Tongue (tissue), 3 donors: ENCODE measurements at places on chromosomes 4 and X.

DNA sequence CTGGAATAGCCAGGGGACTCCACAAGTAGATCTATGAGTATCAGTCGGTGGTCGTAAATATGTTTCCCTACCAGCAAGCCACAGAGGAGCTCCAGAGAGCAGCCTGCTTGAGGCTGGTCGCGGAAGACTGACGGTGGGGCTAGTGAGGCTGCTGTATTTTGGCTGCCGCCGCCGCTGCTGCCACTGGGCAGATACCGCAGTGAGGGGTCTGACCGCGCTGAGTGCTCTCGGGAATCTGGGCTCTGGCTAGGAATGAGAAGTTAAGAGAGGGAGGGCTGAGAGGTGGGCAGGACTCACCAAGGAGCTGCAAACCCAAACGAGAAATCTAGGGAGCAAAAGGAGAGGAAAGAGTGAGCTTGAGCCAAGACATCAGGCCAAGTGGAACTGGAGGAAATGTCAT is at the start of gene EXOC1L:
Gene EXOC1L (plus strand): TSS at position 157 of the 400 bp plus-strand sequence. CDS start 237 bp downstream, at position 394.
- DNase-seq, result peak; percentile 20

GRCh38 chrX:119410027-119410819 is 11.1 kb downstream of the SLC25A43 start:
- DNase-seq, result no peak

GRCh38 chrX:140504371-140505324 is at the start of gene SOX3:
SOX3 (minus strand) TSS chrX:140505069; CDS start chrX:140505060, 9 bp downstream.
- DNase-seq, result no peak

DNA sequence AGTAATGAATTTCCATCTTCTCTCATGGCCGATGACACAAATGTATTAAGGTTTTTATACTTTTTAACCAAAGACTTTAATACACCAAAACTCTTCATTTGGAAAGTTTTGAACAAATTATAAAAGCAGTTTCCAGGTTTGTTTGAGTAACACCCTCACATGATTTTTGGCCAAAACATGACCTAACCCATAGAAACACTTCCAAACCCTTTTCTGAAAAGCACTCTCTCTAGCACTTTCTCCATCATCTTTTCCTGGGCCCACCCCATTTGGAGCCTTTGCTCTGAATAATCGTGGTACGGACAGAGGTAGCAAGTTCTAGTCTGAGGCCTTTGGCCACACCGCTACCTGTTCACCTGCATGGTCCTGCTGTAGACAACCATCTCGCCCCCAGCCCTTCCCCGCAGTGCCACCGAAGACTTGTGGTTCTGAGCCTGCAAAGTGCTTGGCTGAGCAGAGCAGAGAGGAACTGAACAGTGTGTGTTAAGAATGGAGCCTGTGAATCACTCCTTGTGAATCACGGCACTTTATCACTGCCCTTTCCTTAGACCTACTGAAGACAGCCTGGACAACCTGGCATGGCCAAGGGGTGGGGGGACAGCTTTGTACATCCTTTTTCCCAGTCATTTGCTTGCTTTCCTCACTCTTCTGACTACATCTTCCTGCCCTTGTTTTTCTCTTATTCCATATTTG is 181.8 kb downstream of the PTTG2 start:
- no peak for DNase-seq

GRCh38 chr4:73698217-73698616 is 42.2 kb upstream of the CXCL8 start:
- no peak for DNase-seq

DNA sequence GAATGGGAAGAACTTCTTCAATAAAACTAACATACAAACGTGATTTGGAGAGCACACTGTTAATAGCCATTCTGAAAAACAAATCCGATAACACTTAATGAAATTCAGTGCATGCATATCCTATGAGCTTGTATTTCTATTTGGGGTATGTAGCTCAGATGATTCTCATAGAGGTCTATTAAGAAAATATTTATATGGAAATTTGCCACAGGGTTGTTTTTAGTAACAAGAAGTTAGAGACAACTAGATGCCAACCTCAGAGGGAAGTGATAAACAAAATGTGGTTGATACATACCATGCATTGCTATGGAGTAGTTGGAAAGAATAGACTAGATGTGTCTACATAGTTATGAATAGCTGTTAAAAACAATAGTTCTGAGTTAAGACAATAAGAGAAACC is 395.8 kb upstream of the MAGEB18 start:
- DNase-seq, result no peak

GRCh38 chr4:89447543-89447942 is 139.9 kb upstream of the GPRIN3 start:
- DNase-seq, result no peak

GRCh38 chr4:147960971-147961370 is 229.1 kb downstream of the ARHGAP10 start:
- DNase-seq, result no peak

DNA sequence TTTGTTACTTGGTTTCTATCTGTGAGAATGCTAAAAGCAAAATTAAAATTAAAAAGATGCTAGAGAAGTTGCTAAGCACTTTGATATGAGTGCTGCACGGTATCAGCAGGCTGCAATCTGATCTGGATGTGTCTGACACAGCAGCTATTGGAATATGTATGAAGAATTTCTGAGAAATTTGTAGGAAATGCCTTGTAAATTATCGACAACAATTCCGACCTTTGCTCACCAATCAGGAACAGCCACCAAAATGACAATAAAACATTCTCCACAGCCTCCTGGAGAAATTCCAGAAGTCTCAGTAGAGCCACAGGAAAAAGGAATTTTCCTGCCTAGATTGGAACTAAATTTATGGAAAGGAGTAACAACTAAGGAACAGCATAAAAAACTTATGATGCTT is 82.5 kb downstream of the TIGD2 start:
- no peak for DNase-seq

DNA sequence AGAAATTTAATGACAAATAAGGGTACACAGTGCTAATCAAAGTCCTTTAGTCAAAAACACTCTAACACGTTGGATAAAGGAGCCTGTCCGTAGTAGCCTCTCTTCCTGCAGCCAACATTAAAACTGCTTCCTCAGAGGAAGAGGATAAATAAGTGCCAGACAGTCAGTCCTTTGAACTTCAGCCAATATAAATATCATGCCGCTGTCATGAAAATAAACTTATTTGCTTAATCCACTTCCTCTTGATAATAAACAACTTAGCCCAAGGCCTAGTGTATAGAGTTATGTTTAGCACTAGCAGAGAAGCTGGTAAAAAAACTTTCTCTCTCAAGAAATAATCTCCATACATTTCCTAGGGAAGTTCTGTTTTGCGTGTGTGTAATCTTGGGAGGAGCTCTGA is 196.7 kb downstream of the HS3ST1 start:
- DNase-seq, result no peak

GRCh38 chr4:141636082-141636770 is at the start of gene IL15:
IL15 (plus strand) TSS chr4:141636583; CDS start chr4:141719465, 82,882 bp downstream.
- peak; percentile 74 for DNase-seq

DNA sequence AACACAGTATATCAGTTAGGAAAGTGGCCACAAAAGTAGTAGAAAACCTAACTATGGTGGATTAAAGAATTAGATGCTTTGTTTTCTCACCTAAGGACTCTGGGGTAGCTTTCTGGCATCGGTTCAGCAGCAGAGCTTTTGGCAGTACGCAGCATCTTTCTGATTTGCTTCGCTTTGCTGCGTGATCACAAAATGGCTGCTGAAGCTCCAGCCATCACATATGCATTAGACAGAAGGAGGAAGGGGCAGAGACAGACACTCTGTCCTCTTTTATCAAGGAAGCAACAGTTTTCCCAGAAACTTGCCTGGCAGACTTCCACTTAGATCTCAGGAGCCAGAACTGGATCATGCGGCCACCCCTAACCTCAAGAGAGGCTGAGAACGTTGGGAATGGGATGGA is 15.1 kb downstream of the TREX2 start:
- DNase-seq, result no peak

- no peak for DNase-seq
Observed at GRCh38 chr4:151034829-151035228, 19.7 kb upstream of the LRBA start.

DNA sequence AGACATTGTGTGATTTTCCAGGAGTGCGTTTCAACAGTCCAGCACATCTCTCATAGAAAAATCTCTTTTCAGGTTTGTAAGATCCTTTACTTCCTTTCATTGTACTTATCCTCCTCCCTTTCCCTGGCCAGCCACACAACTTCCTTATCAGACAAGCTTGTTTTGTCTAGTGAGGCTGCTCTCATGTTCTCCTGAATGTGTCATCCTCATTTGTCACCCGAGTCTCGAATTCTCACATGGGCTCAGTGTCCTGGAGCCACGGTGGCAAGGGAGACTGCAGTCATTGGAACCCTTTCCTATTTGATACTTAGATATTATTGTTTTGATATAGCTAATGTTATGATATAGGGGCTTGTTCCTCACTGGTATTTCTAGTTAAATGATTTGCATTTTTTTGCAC is 16.9 kb downstream of the SYNPO2 start:
- DNase-seq, result no peak

DNA sequence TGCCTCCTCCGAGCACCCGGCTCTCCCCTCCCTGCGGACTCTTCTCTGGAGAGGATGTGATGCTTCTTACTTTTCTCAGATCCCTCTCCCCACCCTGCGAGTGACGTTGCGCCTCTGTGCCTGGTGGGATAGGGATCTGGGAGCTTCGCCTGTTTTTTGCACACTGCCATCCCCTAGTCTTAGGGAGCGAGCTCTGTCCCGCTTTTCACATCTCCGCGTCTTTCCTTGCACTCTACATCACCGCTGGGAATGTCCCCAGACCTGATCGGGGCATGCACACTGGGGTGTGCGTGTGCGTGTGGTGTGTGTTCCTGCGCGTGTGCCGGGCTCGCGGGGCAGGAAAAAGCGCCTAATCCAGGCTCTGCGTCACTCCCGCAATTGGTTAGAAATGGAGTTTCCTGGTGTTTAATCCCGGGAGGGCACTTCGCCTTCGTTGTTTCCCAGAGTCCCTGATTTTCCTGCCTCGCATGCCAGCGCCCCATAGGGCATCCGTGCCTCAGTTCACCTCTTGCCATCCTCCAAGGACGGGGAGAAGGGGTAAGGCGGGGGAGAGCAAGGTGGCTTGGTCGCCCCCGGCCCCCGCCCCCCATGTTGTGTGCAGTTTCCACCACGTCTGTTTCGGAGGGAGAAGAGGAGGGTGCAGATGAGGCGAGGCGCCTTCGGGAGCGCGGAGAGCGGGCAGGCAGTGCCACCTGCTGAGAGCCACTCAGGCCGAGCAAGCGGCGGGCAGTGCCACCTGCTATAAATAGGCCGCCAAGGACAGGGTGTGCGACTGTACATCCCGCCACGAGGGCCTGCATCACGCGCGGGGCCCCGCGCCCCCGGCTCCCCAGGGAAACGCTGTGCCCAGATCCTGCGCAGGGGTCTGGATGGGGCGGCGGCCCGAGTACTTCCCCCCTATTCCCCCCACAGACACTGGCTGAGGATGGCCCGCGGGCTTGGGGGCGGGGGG is 759 bp upstream of the TBC1D1 start:
- DNase-seq, result peak; percentile 73

- no peak for DNase-seq
Observed at GRCh38 chr4:120926358-120927025, 4.0 kb upstream of the PRDM5 start.

- DNase-seq, result peak; percentile 32
Observed at GRCh38 chr4:102554992-102555391, 53.8 kb downstream of the NFKB1 start.

GRCh38 chr4:13325744-13326143 is 158.4 kb downstream of the RAB28 start:
- no peak for DNase-seq

GRCh38 chrX:129825746-129826505 is 17.8 kb downstream of the ZDHHC9 start:
- DNase-seq, result no peak

DNA sequence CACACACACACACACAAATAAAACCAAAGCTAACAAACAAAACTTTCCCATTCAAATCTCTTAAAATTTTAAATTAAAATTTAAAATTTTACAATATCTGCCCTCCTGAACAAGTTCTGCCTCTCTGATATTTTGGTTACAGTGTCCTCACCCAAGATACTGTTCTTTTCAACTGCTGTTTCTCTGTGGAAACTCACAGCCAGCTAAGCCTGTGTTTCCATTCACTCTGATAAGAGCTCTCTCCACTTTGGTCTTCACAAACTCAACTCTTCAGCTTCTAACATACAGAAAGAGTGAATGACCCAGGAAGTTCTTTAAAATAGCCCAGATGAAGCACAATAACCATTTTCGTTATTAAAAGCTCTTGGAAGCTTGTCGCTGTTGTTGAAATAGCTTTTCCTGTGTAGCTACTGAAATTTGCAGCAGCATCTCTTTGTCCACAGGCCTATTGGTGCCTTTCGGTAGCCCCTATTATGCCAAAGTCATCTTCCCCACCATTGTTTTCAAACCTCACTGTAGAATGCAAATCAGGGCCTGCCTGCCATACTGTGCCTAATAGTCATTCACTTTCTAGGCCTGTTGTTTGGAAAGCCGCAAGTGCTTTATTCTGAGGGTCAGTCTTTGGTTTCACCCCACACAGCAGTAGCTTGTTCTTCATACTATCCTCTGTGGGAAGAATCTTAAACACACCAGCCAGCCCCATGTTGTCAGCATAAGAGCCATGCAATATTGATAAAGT is 19.4 kb downstream of the INPP4B start:
- DNase-seq, result no peak

- no peak for DNase-seq
Observed at GRCh38 chr4:78876568-78877320, 62.5 kb downstream of the PAQR3 start.

GRCh38 chrX:148470324-148470723 is 30.1 kb upstream of the AFF2 start:
- DNase-seq, result no peak

DNA sequence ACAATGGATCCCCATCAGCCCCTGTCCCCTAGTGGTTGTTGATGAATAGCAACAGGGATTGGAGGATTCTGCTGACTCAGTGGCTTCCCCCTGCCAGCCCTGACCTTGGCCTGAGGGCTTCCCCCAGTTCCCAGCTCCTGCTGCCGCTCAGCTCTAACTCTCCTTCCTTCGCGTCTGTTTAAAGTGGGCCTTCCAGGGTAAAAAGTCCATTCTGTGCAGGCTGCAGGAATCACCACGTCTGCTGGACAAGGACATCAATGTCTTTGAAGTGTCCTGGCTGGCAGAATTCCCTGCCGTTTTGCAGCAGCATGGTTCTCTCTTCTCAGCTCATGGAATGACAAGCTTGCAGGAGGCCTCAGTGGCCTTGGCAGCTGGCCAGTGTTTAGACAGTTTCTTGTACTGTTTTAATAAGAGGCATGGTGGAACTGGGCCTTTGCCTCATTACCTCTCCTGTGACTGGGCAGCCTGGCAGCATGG is 152.5 kb upstream of the STX18 start:
- peak; percentile 53 for DNase-seq

GRCh38 chr4:53586121-53586816 is 5.0 kb downstream of the LNX1 start:
- DNase-seq, result peak; percentile 21

- DNase-seq, result peak; percentile 88
Observed at GRCh38 chrX:76427560-76428242, at the start of gene MAGEE1. MAGEE1 (plus strand) TSS chrX:76427710; CDS start chrX:76427931, 221 bp downstream.

DNA sequence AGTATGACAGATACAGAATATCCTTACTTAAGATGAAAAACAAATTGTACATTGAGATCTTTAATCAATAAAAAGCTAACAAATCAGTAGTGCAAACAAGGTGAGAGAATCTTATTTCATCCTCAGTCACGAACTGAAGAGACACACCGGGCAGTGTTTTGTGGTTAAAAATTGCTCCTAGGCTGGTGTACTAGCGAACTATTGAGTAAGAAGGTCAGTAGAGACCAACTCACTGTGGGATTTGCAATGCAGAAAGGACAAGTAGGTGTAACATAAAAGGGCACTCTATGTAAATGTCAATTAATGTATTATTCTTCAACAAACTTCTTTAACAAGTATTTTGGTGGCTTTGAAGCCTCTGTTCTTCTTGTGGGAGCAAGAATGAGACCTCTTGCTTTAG is 260.2 kb upstream of the PPARGC1A start:
- DNase-seq, result no peak

GRCh38 chrX:114581528-114582263 is 2.2 kb upstream of the HTR2C start:
- no peak for DNase-seq
